ENCODE measurements at places on chromosomes 4 and X.

- no peak for DNase-seq
These were observed 28.6 kb downstream of the ANK2 start for GRCh38 chr4:113078066-113078465.

GRCh38 chrX:15214588-15214987, 55.3 kb downstream of the ASB9 start:
- DNase-seq: no peak

DNA sequence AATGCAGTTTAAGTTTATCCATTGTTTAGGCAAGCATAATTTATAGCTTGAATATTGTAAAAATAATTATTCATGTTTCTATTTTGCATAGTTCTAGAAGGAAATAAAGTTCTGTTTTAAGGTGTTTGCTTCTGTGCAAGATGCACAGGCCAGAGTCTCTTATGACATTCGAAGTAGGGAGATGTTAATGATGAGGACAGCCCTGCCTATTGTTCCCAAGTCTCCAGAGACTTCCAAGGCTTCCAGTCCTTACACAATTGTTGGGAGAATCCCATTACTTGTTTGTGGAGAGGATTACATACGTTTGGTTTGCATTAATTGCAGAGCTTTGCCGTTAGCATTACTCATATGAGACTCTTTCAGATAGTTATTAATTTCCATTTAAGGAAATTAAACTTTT, 96.2 kb upstream of the ANK2 start:
- DNase-seq: no peak

GRCh38 chr4:7067452-7068278, at the start of gene GRPEL1:
GRPEL1 (minus strand) TSS chr4:7068064; CDS start chr4:7068032, 32 bp downstream.
- DNase-seq: peak; percentile 100

- peak; percentile 1 for DNase-seq
These were observed 159.5 kb upstream of the USP38 start for GRCh38 chr4:143025081-143025704.

- DNase-seq: no peak
These were observed 600.9 kb upstream of the DIPK2B start for GRCh38 chrX:45801554-45801953.

GRCh38 chrX:145405012-145405411, 157.7 kb downstream of the SPANXN1 start:
- DNase-seq: peak; percentile 2

DNA sequence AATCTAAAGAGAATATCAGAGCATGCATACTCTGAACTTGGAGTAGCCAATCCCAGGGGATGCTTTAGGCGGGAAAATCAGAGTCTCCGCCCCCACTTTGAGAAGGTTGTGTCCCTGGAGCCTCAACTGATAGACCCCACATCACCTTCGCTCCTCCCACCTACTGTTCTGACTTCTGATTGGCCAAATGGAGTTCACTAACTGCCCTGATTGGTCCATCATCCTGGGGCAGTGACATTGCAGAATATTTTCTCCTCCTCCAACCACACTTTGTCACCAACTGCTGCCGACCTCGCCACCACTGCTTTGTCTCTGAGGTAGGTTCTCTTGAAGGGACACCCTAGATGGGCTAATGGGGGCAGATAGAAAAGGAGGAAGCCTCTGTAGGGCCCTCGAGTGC, 22.7 kb upstream of the SPACA5B start:
- no peak for DNase-seq

DNA sequence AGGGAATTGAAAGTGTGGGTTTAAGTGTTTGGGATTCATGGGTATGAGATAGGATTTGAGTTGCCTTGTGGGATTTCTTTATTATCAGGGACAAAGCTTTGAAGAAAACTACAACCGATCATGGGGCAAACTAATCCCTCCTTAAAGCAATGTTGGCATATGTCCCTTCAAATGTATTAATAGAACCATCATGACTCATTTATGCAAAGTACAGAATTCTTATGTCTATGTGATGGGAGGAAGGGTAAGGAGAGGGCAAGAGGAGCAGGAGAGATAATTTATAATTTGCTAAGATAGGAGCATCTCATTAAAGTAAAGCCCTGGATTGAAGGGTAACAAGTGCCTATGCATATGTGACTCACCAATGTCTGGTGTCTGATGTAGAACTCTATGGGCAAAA, 94.2 kb downstream of the PHEX start:
- DNase-seq: no peak

DNA sequence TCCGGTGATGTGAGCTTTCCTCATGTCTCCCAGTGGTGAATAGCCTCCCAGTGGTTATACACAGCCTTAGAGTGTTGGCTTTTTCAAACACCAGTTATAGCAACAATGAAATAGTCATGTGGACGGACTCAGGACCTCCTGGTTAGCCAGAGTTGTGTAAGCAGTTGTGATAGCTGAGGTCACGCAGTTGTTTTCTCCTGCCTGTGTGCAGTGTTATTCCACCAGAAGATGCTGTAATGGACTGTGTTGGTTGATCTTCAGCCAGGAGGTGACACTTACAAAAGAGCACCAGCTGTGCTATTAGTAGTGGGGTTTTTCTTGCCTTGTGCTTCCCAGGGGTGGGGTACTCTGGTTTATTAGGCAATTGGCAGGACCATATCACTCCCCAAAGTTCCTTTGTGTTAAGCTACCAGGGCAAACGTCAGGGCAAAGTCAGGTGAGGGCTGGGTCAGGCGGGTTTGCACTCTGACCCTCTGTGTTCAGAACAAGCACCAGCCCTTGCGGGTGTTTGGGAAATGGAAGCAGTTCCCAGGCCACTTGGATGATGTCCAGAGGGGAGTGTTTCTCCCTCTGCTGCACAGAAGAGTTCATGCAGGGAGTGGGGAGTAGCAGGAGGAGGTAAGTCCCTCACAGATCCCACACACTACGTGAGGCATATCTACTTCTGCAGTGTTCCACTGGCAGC, 252.6 kb downstream of the TMEM47 start:
- DNase-seq: peak; percentile 23

GRCh38 chr4:145414841-145415240, 66.8 kb upstream of the SMAD1 start:
- no peak for DNase-seq

DNA sequence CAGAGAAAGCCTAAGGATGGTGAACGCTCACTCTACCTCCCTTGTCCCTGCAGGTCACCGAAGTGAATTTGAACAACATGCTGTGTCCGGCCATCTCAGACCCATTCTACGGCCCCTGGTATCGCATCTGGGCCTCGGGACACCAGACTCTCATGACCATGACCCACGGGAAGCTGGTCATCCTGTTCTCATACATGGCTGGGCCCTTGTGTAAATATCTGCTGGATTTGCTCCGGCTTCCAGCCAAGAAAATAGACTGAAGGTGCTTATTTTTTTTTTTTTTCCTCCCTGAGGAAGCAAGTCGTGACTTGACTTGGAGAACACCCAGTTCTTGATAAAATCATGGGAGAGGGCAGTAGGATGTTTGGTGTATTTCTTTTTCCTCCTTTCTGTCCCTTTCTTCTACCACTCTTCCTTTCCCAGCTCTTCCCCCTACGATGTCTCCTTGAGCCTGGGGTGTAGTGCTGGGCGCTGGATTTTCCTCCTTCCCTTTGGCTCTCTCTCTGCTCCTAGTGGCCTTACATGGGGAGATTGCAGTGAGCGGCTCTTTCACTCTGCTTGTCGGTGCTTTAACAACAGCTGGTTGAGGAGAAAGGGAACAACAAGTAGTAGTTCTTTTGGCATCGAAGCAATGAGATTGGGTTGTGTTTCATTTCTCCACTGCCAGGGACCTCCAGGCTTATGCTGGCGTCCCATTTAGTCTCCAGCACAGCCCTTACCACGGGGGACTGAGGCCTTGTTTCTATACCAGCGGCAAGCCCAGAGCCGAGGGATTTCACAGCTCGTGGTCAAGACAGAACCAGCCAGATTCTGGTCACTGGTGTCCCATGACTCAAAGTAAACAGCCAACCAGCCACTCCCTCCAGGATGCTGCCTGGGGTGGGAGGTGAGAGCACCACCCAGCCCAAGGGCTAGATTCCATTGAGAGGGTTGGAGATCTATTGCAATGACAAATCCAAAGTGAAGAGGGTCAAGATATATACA, 144.4 kb downstream of the AMMECR1 start:
- no peak for DNase-seq

GRCh38 chrX:77453190-77453589, 6.0 kb downstream of the FGF16 start:
- no peak for DNase-seq

- DNase-seq: no peak
These were observed 285.0 kb upstream of the AADAT start for GRCh38 chr4:170374770-170375169.

GRCh38 chr4:8025668-8026067, 86.0 kb upstream of the AFAP1 start:
- DNase-seq: no peak

DNA sequence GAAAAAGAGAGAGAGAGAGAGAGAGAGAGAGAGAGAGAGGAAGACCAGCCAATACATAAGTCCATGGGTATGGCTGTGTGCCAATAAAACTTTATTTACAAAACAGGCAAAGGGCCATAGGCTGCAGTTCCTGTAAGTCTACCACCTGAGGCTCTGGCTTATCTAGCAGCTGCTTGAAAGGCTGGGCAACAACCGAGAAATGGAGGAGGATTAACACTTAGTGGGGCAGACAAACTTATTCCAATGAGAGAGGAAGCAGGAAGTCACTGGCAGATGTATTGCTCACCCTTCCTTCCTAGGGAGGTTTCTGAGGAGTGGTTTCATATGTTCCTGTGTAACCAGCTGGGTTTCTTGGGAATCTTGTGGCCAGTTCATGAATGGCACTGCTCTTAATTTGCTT, 4.7 kb upstream of the GPR143 start:
- DNase-seq: no peak

- peak; percentile 37 for DNase-seq
These were observed 758 bp downstream of the IQSEC2 start for GRCh38 chrX:53280331-53281320.

GRCh38 chr4:153852501-153852900, 63.6 kb upstream of the SFRP2 start:
- DNase-seq: no peak

DNA sequence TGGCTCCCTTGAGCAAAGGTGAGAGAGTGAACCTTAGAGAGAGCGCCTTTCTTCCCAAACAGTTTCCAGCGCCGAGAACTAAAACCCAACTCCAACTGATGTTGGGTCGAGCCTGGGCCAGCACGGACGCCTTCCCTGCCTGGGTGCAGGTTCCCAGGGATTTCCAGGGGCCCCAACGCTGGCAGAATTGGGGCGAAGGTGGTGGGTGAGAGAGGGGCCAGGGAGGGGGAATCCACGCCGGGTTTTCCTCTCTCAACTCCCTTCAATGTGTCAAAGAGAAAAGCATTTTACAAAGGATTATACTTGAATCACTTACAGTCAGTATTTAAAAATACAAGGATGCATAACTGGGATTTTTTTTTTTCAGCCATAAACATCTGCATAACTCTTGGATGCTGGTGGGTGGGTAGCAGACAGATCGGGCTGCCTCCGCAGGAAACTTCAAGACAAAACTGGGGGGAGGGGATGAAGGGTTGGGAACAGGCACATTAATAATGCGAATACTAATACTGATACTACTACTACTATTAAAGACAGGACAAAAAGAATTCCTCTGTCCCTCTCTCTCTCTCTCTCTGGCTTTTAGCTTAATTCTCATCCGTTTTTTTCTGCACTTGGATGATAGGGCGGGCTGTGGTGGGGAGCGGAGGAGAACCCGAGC, 1.3 kb upstream of the ARX start:
- DNase-seq: no peak

DNA sequence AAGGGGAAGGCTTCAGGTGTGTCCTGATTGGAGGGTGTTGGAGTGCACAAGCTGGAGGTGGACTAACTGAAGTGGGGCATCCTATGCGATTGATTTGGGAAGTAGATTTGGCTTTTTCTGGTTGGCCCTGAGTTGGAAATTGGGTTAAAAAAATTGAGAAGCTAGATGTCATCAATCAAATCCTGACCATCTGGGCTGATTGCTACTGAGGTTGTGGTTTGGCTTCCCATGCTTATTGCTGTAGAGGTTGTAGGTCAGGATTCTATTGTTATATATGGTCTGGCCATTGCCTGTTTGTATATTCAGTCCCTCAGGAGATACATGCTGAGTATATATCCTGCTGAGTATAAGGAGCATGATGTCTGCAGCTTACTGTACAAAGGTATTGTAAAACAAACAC, 7.7 kb upstream of the ZNF81 start:
- DNase-seq: no peak

DNA sequence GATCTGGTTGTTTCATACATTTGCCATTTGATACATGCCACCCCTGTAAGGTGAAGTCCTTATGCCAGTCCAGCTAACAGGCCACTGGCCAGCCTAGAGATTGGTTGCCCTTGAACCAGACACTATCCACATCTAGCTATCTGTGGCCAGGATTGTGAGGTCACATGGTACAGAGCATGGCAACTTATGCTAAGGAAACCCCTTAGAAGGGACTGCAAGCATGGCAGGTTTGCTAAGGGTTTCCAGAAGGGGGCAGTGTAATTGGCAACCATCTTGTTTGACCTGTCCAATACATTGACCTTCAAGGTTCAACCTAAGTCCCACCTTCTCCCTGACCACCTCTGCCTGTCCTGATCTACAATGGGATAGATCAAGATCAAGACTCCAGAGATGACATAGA, 47.5 kb downstream of the SMC1A start:
- DNase-seq: no peak

- no peak for DNase-seq
These were observed 65.7 kb upstream of the TTC29 start for GRCh38 chr4:147011411-147011810.

DNA sequence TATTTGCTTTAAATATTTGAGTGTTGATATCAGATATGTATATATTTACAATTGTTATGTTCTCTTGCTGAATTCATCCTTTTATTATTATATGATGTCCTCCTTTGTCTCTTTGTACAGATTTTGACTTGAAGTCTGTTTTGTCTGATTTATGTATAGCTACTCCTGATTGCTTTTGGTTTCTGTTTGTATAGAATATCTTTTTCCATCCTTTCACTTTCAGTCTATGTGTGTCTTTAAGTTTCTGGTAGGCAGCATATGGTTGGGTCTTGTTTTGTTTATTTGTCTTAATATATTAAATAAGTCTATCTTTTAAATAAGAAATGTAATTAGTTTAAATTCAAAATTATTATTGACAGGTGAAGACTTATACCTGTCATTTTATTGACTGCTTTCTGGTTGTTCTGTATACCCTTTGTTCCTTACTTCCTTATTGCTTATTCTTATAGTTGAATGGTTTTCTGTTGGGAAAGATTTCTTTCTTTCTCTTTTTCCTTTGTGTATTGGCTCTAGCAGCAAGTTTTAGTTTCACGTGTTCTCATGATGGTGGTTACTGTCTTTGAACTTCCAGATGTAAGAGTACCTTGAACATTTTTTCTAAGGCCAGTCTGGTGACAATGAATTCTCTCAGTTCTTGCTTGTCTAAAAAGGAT, 31.1 kb downstream of the RAB28 start:
- no peak for DNase-seq
